Right kidney (tissue), 9 donors: ENCODE measurements at places on chromosomes 3 and 15.
A peak's percentile ranks its signal among the peaks of the same experiment; 100 is the strongest.

GRCh38 chr3:17182166-17182565 lies 297.4 kb downstream of the PLCL2 start:
- DNase-seq, result no peak

DNA sequence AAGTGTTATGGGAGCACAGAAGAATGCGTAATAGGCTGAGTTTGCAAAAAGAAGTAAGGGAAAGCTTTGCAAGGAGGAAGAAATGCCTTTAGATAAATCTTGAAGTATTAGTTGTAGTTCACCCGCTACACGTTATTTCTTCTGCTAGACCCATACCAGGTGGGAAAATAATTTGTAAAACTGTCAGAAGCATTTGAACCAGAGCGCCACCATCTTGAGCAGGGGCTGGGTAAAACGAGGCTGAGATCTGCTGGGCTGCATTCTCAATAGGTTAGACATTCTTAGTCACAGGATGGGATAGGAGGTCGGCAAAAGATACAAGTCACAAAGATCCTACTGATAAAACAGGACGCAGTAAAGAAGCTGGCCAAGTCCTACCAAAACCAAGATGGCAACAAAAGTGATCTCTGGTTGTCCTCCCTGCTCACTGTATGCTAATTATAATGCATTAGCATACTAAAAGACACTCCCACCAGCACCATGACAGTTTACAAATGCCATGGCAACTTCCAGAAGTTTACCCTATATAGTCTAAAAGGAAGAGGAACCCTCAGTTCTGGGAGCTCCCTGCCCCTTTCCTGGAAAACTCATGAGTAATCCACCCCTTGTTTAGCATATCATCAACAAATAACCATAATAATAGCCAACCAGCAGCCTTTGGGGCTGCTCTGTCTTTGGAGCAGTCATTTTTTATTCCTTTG lies 50.0 kb upstream of the ZNF280D start:
- no peak for DNase-seq

DNA sequence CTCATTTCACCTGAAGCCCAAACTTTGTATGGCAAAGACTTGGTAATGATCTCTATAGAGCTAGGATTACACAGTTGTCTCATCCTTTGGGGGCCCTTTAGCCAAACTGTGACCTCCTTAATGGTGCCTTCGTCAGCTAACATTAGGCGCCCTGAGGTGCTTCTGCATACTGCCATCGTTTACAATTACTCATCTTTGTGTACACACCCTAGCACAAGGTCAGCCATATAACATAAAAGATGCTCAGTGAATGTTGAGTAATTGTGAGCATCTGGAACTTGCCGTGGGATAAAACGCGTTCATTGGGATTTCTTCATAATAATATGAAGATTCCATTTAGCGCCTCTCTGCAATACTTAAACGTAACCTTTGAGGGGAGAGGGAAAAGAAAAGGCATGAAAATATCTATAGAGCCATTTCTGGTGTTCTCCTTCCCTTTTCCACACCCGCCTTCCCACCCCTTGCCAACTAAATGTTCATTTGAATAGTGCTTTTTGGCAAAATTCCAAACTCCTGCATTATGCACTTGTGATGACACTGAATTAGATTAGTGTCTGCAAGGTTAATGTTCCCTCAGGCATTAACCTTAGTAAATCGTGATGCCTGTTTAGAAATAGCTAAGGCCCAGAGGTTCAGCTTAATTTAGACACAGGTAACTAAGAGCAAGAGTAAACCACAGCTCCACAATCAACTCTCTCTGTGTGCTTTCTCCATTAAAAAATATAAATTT lies 990 bp upstream of the ZNF148 start:
- no peak for DNase-seq

DNA sequence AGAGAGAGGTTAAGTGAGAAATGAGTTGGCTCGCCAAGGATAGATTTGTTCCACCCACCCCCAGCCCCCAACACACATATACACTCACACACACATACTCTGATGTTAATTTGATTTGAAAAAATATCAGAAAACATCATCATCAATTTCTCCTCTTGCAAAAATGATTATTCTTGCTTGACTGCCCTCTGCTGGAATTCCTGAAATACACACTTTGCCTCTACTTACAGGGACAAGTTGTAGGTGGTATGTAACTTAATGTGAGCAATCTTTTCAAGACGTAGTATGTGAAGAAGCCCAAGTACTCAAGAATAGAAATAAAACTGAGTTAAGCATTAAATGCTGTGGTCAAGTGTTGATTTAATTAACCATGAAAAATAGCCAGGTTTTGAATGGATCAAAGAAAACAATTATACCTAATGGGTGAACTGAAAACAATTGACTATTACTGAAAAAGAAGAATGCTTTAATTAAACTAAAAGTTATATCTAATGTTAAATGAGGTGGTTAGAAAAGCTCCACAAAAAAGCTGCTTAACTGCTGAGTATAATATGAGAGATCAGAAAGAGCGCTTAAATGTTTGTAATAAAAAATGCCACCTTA lies 46.6 kb upstream of the MDFIC2 start:
- DNase-seq, result no peak

GRCh38 chr15:52200831-52201365 lies 9.7 kb upstream of the GNB5 start:
- DNase-seq, result no peak

GRCh38 chr3:23741036-23741706 lies 64.6 kb upstream of the UBE2E1 start:
- DNase-seq, result no peak

DNA sequence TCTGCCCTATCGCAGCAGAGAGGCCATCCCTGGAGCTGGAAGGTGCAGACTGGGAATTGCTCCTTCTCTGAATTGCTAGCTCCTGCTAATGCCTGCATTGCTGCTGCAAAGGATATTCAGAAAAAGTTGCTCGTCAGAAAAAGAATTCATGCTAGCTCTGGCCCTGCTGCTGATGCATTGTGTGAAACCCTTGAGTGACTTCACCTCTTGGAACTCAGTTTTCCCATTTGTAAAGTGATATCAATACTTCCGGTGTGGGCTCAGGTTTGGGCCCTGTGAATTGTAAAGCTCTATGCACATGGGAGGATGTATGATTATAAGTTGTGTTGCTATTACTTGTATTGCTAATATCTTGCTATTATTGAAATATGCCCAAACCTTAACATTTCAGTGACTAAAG lies 11.4 kb downstream of the SQOR start:
- no peak for DNase-seq

DNA sequence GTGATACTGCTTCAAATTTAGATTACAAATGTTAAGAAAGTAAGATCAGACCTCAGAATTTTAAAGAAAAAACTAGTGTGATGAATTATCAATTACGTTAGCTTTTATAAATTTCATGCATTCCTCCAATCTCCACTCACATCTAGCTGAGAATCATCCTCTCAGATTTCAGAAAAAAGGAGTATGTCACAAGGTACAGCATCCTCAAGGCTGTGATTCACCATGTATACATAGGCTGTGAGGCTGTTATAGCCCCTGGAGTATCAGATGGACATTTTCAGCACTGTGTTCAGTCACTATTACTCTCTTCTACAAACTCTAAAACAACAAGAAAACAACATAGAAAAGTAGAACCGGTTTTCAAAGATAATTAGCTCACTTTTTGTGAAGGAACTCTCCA lies 214.4 kb downstream of the PCCB start:
- DNase-seq, result no peak

GRCh38 chr3:186772281-186772694 lies 11.1 kb upstream of the EIF4A2 start:
- no peak for DNase-seq

GRCh38 chr3:154690413-154690812 lies 260.4 kb upstream of the GPR149 start:
- no peak for DNase-seq

DNA sequence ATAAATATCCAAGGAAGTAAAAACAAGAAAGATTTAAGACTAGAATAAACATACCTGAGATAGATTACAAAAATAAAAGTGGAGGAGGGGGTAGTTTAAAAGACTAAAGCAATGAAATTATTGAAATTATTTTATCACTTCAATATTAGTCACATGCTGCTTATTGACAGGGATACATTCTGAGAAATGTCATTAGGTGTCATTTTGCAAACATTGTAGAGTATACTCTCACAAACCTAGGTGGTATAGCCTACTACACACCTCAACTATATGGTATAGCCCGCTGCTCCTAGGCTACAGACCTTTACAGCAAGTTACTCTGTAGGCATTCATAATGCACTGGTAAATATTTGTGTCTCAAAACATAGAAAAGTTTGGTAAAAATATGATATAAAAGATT lies 77.1 kb upstream of the MLF1 start:
- DNase-seq, result no peak

DNA sequence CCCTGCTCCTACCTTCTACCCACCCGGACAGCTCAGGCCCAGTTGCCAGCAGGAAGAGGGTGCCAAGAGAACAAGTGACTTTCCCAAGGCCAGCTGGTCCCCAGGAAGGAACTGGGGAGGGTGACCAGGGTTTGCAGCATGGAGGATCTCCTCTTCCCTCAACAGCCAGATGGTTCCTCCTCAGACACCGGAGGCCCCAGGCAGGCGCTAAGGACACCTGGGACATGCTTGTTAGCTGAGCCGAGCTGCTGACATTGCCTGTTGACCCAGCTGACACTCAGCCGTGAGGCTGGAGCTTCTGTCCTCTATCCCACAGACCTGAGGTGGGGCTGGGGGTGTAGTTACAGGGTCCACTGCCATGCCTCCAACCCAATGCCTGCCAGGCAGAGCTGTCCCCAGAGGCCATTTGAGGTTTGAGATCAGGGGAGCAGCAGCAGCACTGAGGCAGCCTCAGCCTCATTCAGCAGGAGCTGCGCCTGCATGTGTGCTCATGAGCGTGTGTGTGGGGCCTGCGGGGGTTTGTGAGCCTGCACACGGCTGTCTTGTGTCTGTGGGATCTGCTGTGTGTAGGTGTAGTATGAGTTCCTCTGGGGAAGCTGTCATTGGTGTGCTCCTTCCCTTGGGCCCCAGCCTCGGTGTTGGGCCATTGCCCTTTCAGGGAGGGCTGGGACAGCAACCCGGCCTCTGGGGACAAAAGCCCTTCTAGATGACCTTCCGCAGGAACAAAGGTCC lies 7.1 kb downstream of the CPLX3 start:
- DNase-seq, result no peak

DNA sequence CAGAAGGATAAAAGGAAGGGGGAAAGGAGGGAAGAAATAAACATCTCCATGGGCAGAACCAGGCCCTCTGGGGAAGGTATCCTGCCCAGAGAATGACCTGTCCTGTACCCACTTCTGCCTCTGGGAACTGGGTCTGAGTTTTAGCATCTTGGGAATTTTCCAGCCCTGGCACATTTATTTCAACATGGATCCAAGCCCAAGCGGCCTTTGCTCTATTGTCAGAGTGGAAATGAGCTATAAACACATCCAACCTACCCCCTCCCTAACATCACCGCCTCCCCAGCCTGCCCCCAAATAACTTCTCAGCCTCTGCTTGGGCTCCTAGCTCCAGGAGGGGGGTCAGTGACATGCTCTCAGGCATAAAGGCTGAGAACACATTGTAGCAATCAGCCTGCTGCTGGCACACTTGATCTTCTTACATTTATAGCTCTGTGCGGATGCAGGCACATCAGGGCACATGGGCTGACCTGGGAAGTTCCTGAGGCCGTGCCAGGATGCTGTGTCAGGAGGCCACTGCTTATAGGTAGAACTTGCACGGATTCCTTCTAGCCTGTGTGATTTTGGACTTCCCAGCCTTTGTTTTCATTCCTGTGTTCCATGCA lies 4.6 kb upstream of the OXTR start:
- no peak for DNase-seq

GRCh38 chr3:146077181-146077580 lies 83.8 kb downstream of the PLOD2 start:
- DNase-seq, result no peak

GRCh38 chr3:16761571-16761970 lies 123.2 kb upstream of the PLCL2 start:
- DNase-seq, result no peak

DNA sequence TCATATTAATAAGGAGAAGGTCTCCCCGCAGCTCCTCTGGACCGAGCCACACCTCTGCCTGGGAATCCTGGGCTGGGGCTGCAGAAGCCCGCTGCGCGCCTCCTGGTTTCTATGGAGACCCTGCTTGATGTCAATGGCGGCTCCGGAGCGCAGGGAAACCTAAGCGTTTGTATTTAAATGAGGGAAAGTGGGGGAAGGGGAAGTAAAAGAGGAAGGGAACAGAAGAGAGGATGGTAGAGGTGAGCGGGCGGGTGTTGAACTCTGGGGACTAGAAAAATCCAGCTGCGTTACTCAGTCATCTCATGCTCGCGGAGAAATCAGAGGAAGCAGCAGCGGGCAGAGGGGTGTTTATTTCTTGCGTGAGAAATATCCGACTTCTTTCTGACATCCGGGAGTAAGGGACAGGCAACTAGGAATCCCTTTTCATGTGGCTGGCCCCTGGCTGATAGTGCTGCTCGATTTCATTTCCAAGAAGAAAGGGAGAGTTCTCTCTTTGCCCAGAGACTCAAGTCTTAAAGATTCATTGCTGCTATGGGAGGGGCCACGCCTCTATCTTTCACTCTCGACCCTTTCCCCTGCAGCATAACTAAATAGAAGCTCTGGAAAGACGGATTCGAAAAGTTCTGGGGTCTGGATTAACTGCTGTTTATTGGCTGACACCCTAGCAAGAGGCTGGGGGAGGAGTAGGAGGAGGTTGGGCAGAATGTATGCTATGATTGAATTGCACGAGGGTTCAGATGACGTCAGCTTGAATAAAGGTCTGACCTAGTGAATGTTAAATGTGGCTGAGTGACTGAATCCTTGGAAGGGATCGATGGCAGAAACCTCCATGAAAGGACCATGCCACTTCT lies 110.5 kb upstream of the GAP43 start:
- peak; percentile 66 for DNase-seq

DNA sequence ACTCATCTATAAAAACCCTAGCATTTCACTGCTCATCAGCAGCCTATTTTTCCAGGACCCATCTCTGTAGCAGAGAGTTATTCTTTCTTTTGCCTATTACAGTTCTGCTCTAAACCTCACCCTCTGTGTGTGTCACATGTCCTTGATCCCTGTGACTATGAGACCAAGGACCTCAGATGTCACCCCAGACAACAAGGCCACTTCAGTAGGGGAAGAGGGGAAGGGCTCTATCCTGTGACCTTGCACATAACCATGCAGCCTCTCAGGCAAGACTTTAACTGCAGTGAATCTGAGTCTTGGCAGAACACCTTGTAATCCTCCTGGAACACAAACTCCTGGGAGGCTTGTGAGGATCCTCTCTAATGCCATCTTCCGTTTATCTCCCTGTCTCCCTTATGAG lies 4.4 kb upstream of the ZNF589 start:
- DNase-seq, result no peak
